Effector memory CD4-positive, alpha-beta T cell (primary cell): ENCODE measurements at places on chromosomes 16 and 17.

- no peak for DNase-seq
Measured at GRCh38 chr17:78995022-78995760, 14.4 kb downstream of the CANT1 start.

DNA sequence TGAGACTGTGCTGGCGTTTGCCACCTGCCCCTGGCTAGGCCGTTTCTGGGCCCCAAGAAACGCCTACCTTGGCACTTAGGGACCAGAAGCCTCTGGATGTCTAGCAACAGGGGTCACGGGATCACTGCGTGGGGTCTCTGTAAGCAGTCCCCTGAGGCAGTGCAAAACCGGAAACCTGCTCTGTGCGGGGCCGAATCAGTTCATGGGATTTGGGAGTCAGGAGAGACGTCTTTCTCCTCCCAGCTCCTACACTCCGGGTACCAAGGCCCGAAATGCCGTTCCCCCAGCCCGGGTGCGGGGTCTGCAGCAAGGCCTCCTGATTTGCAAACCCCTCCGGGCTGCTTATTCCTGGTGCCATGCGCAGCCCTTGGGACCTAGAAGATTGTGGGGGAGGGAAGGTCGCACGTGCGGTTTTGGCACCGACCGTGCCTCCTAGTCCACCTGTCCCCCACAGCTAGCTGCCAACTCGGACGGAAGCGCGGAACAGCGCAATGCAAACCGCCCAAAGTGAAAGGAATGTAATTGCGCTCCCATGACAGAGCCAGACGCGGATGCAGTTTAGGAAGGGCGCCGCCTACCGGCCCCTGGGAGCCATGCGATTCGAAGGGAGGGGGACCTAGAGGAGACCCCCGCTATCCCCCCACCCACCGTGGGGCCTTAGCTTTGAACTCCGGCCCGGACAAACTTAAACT, 6.5 kb downstream of the IRX5 start:
- no peak for DNase-seq

DNA sequence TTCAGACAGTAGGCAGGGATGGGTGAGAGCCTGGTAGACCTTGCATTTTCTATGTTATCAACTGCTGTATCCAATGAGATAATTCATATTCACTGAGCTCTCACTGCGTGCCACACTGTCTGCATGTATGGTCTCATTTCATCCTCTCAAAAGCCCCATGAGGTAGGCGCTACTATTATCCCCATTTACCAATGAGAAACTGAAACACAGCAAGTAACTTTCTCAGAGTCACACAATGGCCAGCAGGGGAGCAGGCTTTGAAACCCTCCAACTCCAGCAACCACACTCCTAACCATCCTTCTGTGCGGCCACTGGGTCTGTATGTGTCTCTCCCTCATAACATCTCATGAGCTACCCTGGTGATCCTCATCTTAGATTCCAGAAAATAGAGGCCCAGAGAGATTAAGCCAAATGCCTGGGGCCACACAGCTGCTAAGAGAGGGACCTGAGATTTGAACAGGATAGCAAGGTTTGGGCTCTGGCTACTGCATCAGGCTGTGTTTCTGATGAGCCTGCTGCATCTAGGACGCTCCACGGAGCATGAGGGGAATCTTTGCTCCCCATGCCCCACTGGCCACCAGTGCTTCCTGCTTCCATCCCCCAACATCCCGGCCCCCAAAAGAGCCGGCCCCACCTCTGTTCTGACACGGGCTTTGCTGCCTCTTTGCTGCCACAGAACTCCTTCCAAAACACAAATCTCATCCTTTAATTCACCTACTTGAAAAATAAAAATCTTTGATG, 3.2 kb downstream of the CCR7 start:
- peak; percentile 44 for DNase-seq

GRCh38 chr17:49795372-49795771, 6.9 kb downstream of the KAT7 start:
- no peak for DNase-seq

GRCh38 chr17:79949656-79950209, 85.9 kb downstream of the TBC1D16 start:
- DNase-seq: no peak

DNA sequence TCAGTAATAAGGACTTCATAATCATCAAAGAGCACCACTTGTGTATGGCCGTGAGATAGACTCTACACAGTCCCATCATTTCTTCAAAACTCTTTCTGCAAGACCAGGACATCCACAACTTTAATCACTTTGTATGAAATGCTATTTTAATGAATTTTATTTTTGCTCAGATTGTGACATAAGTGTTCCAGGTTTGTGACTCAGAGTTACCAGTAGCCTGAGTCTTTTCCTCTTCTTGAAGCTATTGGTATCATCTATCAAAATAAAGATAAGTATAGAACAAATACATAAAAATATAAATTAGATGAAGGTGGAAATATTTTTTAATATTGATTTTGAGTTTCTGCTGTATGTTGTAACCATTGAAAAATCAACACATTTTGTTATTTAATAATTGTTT, 16.6 kb upstream of the VWA3A start:
- DNase-seq: no peak

DNA sequence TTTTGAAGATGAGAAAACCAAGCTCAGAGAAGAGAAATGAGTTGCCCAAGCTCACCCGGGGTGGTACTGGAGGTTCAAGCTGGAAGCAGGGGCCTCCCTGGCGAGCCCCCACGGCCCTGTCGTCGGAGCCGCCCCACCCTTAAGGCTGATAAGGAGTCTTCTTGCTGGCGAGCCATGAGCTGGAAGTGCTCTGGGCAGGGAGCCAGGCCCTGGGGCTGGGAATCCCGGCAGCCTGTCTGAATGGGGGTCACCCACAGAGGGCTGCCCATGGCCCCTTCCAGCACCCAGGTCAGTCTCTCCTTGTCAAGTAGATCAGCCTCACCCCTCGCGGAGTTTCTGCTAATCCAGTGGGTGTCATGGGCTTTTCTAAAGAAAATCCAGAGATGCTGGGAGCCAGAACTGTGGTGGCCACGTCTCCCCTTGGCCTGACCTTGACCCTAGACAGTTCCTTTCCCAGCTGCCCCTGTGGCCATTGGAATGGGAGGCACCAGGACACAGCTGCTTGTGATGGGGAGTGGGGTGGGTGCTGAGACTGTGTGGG, 1.2 kb upstream of the P2RX1 start:
- DNase-seq: no peak

- DNase-seq: no peak
Measured at GRCh38 chr16:24367186-24367710, 111.1 kb downstream of the CACNG3 start.

GRCh38 chr16:75102595-75102994, 14.0 kb downstream of the LDHD start:
- DNase-seq: no peak

GRCh38 chr16:68078701-68079375, 6.3 kb upstream of the NFATC3 start:
- no peak for DNase-seq

DNA sequence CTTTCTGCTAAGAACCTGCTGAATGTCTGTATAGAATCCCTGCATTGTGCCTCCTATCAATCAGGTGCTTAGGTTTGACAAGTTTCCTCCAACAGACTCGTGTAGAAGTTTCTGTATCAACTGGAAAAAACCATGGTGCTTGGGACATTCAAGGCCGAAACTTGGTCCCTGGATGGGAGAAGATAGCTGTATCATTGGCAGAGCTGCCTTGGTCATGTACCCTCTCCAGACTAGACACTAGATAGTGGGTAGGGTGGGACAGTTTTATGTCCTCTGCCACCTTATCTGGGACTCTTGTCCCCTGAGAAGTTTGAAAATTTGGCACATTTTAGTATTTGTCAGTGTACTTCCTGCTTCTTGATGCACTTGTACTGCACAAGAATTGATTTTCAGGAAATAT, 520.8 kb downstream of the WWOX start:
- DNase-seq: no peak
